ENCODE measurements at places on chromosomes 1 and 21.

DNA sequence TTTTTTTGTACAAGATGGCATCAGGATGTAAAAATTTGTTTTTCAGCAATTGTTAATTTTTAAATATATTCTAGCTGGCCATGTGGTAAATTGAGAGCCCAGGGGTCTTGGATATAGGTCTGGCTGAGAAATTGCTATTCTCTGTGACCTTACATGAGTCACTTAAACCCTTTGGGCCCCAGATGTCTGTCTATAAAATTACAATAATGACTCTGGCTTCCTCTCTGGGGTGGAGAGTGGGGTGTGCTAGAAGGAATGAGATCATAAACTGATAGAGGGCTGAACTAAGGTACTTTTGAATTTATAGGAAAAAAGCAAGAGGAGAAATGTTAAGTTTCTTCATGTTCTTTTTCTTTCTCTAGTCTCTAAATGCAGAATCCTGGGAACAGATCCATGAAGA is 12.4 kb upstream of the TCHH start:
- no peak for DNase-seq

GRCh38 chr21:15171546-15171945 is 106.7 kb upstream of the NRIP1 start:
- no peak for DNase-seq

GRCh38 chr1:184708084-184708676 is 46.5 kb downstream of the EDEM3 start:
- no peak for DNase-seq

DNA sequence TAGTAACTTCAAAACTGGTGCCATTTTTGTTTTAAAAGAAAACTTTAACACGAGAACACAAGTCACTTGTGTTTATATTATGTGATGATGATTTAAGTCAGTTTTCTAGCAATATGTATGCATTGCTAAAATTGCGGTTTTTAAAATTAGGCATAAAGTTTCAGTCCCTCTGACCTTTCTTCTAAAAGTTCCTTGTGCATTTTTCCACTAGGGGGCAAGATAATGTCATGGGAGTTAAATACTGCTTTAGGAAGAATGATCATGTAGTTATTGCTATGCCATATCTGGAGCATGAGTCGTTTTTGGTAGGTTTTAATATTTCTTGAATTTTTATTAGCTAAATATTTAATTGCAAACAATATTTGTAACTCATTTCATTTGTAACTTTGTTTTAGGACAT is 10.7 kb downstream of the CDC7 start:
- DNase-seq: no peak

DNA sequence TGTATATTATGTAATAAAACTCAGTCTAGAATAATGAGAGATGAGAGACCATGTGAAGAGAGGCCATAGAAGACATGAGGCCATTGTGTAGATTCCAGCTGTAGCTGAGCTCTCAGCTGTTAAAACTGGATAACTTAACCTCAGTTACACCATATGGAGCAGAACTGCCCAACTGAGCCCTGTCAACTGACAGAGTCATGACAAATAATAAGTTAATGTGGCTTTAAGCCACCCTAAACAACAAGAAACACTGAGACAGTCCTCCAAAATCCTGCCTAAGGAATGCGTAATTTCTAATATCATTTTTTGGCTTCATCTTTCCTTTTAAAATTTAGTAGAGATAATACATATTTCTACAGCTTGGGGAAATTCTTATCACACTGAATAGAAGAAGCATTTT is 580.0 kb upstream of the RGS18 start:
- no peak for DNase-seq
